Stimulated activated CD4-positive, alpha-beta T cell treated with anti-CD3 and anti-CD28 coated beads, Interleukin-15, amount 100 ng/mL, for 48 hours (primary cell): ENCODE measurements at places on chromosomes 4 and X.

- DNase-seq = no peak
These were observed 88.4 kb upstream of the NKX1-1 start for GRCh38 chr4:1494416-1495315.

DNA sequence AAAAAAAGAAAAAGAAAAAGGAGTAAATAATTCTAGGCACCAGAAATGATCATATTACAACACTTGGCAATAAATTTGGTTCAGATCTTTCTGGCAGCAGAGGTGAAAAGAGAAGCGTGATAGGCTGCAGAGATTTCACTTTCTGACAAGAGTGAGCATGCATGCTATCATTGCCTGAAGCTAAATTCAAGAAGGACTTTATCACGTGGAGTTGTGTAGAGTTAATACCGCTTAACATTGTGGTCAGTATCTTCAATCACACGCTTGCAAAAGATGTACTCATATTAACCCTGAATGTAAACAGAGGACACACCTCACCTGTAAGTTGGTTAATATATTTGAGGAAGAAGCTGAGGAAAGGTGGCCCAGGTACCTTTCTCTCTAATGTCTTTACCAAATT, 31.4 kb upstream of the RBPJ start:
- no peak for DNase-seq

DNA sequence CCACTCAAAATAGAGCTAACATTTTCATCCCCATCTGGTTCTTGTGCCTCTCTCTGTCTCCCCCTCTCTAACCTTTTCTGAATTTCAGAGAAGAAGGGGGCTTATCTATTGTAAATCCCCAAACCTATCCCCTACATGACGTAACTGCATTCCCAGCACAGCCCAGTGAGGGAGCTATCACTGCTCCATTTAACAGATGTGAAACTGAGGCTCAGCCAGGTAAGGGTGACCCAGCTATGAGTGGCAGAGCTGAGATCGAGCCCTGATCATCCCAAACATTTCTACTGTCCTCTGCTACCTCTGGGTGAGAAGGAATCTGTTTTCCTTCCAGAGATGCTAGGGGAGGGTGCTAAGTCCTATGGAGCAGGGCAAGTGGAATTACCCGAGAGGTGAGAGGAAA, 107.5 kb downstream of the SLC2A9 start:
- DNase-seq = no peak

DNA sequence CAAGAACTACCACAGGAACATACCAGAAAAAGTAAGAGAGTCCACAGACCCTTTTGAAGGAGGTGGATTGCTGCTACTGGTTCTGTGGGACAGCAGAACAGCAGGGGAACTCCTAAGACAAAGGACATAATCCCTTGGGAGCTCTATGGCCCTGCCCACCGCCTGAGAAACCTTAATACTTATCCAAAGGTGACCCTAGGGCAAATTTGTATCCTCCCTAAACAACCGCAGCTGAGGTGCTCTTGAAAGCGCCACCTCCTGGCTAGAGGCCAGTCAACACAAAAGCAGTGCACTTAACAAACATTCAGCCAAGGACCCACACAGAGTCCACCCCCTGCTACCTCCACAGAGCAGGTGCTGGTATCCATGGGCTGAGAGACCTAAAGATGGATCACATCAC, 136.8 kb downstream of the ADAM29 start:
- no peak for DNase-seq

DNA sequence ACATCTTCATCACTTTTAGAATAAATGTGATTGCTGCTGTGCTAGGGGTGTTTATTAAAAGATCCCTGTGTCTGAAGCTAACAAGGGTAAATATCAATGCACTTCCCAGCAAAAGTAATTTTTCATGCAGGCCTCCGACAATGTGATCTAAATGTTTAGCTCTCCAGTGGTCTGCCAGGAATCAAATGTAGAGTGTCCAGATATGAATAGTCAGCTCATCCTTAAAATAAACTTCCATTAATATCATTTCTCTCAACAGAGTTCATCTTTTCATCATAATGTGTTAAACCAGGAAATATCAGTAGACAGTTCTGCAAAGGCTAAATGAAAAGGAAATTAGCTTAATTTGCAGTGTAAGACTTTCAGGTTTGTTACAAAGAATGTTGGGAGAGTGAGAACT, 102.2 kb upstream of the EGFL6 start:
- no peak for DNase-seq

DNA sequence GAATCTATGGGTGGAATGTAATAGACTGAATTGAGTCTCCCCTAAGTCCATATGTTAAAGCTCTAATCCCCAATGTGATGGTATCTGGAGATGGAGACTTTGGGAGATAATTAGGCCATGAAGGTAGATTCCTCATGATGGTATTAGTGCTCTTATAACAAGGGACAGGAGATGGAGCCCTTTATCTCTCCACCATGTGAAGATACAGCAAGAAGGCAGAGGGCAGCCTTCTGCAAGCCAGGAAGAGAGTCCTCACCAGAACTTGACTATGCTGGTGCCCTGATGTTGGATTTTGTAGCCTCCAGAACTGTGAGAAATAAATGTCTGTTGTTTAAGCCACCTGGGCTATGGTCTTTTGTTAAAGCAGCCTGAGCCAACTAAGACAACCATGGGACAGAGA, 76.4 kb upstream of the F8A3 start:
- DNase-seq = no peak

DNA sequence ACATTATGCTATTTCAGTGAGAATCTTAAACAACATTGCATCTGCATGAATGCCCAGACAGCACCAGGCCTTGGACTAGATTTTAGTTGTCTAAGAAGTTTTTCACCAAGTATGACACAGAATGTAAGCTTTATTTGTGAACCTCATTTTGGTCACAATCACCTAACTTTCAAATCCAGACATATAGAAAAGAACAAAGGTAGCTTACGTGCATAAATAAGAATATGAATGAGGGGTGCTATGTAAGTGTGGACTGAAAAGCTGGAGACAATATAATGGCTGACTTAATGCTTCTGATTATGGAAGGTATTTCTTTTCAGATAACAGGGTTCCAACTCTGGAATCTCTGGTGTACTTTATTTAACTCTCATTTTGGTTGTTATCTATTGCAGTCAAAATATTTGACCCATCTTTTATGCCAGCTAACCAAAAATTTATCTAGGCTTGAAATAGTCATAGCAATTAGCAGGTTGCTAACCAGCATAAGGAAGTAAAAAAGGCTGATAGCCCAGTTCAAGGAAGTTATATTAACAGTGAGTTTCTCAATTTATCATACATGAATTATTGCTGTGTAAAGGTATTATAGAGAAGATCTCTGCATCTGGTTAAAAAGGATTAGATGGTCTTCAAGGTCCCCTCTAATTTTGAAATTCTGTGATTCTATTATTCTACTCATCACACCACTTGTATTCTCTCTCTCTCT, 36.5 kb downstream of the SLC7A11 start:
- DNase-seq = no peak

GRCh38 chrX:135737366-135738071, 24.1 kb downstream of the CT45A1 start:
- no peak for DNase-seq

GRCh38 chr4:39522068-39522467, 5.2 kb downstream of the UGDH start:
- no peak for DNase-seq

DNA sequence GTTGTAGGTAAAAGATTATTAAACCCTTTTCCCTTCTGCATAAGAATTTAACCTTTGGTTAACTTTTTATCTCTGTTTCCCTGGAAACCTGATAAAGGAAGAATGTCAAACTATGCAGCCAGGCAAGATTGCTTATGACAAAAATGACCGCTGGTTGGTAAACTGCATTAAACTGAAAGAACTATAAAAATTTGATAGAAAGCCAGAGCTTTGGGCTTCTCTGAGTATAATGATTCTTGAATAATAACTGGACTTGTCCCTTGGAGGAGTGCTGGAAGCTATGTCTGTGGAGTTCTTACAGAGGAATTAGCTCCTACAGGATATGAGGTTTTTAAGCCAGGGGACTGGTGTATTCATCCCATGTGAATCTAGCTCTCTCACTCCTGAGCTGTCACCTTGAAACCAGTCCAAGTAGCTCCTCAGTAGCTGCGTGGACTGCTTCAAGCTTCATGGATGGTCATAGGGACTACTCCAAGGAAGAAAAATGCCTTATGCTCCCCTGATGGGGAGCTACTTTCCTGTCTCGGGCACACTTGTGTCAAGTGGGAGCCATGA, 52.0 kb downstream of the RASL11B start:
- DNase-seq = no peak

- no peak for DNase-seq
These were observed 31.8 kb downstream of the NSD2 start for GRCh38 chr4:1903035-1903434.

- no peak for DNase-seq
These were observed 119.8 kb downstream of the NEK1 start for GRCh38 chr4:169492436-169493163.

- DNase-seq = peak; percentile 15
These were observed 94.4 kb downstream of the ABCB7 start for GRCh38 chrX:75061701-75062100.
